ENCODE measurements at places on chromosomes 6 and 20. TPM values are rescaled to one million over a fixed set of nuclear protein-coding genes. Genes with fewer than 3 reads are reported as not detected.

The NR2E1 gene
- 0.09 TPM for total RNA-seq

The LGSN gene
- 2.3 TPM for total RNA-seq

The SOX18 gene
- total RNA-seq, result 1.4 TPM

The COL21A1 gene
- 0.60 TPM for total RNA-seq

The VSX1 gene
- total RNA-seq, result 1.0 TPM

The CALHM6 gene
- not detected for total RNA-seq

The DDR1 gene
- total RNA-seq, result 36.1 TPM

The HLA-G gene
- total RNA-seq, result not detected

The FIG4 gene
- total RNA-seq, result 3.8 TPM

The SMLR1 gene
- not detected for total RNA-seq

The ABRACL gene
- 47.1 TPM for total RNA-seq

The ENPP1 gene
- 1.9 TPM for total RNA-seq

The LAMA4 gene
- total RNA-seq, result 1.4 TPM

The GSTA1 gene
- not detected for total RNA-seq

The NKX2-2 gene
- not detected for total RNA-seq

The POFUT1 gene
- total RNA-seq, result 43.8 TPM

The CLIC5 gene
- total RNA-seq, result not detected

The SLPI gene
- total RNA-seq, result 9.0 TPM

The GGTLC1 gene
- not detected for total RNA-seq

The ASIP gene
- total RNA-seq, result not detected

The PRICKLE4 gene
- 0.76 TPM for total RNA-seq

The MAFB gene
- total RNA-seq, result 0.07 TPM

The RAMACL gene
- 0.20 TPM for total RNA-seq

The PIGT gene
- 102 TPM for total RNA-seq

The DDX43 gene
- total RNA-seq, result not detected

The DDO gene
- total RNA-seq, result not detected

The SIRT5 gene
- total RNA-seq, result 3.6 TPM

The OPRM1 gene
- total RNA-seq, result not detected

The GUCA1A gene
- not detected for total RNA-seq

The WFDC13 gene
- not detected for total RNA-seq

The XKR7 gene
- 0.02 TPM for total RNA-seq

The BNIP5 gene
- not detected for total RNA-seq

The ECT2L gene
- total RNA-seq, result not detected

The PPP2R5D gene
- total RNA-seq, result 28.9 TPM

The TFAP2A gene
- 15.9 TPM for total RNA-seq

The SIRPG gene
- total RNA-seq, result not detected

The GNMT gene
- total RNA-seq, result 0.27 TPM

The ULBP1 gene
- 1.00 TPM for total RNA-seq

Data from A549 treated with ZK216348 at 1 μM for 4 hours (cell line).